ENCODE measurements at places on chromosomes 7 and 10.

DNA sequence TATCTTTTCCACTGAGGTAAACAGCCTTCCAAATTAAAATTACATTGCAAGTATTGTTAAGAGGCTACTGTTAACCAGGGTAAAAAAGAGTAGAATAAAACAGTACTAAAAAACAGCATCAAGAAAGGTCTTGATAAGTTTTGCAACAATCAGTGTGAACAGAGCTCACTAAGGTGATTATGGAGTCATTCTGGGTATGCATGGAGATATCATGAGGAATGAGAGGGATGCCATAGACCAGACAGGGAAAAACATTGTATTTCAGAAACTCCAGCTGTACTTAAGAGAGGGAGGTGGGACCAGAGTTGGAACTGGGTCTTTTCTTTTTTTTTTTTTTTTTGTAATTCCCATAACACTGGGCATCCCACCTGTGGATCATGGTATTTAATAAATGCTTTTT lies 549.6 kb downstream of the INHBA start:
- DNase-seq: no peak

DNA sequence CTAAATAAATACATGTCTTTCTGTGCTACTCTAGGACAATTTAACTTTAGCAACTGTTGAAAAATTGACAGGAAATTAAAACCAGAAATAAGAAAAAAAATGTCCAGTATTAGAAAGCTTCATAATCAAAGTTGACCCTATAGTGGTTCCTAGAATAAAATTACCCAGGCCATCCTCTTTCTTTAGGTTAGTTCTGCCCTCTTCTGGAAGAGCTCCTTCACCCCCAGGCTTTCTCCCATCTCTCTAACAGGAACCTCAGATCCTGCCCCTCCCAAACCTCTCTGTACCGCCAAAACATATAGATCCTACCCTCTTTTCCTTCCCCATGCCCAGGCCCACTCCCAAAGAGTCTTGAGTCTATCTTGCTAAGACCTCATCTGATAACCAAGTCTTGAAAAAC lies 159.4 kb upstream of the CDK1 start:
- no peak for DNase-seq

GRCh38 chr7:80184693-80185092 lies 50.1 kb downstream of the GNAI1 start:
- DNase-seq: no peak

GRCh38 chr10:71468363-71469094 lies 71.8 kb downstream of the CDH23 start:
- no peak for DNase-seq

GRCh38 chr10:74055383-74056049 lies 57.6 kb downstream of the VCL start:
- DNase-seq: no peak

DNA sequence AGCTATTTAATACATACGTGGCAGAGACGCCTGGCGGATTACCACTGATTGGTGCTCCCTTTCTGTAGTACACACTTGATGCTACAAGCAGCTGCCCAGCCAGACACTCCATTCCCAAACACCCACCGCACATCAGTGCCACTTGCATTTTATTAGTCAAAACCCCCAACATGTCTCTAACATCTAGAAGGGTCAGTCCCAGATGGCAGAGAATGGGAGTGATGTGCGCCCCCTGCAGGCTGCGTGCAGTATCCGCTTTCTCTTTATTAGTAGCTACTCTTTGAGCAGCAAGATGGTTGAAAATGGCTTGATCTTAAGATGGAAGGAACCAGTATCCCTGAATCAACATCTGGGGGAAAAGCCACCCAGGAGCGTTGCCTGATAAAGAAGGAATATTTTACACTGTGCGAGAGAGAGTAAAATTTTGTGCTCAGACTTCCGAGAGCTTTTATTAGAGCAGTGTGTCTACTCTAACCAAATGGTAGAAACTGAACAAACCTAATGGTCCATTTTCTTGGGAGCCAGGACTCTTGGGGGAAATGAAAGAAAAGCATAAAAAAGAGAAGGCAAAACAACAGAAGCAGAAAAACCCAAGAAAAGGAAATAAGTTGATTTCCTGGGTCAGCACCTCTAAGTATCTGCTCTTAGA lies 78.3 kb downstream of the ST8SIA6 start:
- DNase-seq: no peak

DNA sequence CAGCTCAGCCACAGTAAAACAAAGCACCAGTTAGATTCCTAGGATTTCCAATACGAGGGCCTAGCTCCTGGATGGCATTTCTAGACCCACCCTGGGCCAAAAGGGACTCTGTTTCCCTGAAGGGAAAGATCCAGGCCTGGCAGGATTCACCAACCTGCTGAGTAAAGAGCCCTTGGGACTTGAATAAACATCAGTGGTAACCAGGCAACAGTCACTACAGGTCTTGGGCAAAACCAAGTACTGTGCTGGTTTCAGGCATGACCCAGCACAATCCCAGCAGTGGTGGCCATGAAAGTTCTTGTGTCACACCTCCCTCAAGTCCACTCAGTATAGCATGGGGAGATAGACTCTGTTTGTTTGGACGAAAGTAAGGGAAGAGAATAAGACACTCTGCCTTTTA lies 31.0 kb upstream of the STARD3NL start:
- no peak for DNase-seq

GRCh38 chr10:60868946-60869345 lies 75.0 kb downstream of the RHOBTB1 start:
- DNase-seq: no peak

DNA sequence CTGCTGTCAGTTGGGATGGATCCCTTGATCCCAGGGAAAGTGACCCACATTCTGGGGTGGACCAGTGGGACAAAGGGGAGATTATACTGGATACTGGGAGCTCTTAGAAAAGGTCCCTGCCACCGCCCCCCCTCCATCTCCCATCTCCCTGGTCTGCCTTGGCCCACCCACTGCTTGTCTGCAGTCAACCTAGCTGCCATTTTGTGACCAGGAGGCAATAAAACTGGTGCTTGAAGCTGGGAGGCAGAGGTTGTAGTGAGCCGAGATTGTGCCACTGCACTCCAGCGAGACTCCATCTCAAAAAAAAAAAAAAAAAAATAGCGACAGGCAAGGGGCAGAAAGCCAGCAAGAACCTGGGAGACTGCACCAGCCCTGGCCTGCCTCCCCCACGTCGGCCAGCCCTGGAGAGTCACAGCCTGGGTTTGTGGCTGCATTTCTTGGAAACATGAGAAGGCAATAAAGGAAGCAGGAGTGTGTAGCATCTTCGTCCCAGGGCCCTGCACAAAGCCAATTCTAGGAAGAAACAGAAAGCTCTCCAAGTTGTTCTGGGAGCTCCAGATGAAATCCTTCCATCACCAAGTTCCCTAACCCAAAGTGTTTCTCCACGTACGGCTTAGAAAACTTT lies 4.7 kb upstream of the ARPC1B start:
- DNase-seq: no peak

DNA sequence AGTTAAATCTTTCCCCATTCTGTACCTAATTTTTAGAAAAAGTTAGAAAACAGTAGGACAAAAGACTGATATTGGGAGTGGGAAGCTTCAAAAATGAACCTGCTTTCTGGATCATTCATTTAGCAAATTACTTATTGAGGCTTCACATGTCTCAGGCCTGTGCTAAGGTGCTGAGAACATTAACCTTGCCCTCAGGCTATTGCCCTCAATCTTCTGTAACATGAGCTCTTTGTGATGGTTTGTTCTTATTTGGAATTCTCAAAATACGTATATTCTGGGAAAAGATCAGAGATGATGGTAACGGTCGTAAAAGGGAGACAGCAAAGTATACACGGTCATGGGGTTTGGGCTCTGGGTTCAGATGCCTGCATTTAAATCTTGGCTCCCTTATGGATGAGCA lies 39.5 kb upstream of the PRKG1 start:
- DNase-seq: no peak

DNA sequence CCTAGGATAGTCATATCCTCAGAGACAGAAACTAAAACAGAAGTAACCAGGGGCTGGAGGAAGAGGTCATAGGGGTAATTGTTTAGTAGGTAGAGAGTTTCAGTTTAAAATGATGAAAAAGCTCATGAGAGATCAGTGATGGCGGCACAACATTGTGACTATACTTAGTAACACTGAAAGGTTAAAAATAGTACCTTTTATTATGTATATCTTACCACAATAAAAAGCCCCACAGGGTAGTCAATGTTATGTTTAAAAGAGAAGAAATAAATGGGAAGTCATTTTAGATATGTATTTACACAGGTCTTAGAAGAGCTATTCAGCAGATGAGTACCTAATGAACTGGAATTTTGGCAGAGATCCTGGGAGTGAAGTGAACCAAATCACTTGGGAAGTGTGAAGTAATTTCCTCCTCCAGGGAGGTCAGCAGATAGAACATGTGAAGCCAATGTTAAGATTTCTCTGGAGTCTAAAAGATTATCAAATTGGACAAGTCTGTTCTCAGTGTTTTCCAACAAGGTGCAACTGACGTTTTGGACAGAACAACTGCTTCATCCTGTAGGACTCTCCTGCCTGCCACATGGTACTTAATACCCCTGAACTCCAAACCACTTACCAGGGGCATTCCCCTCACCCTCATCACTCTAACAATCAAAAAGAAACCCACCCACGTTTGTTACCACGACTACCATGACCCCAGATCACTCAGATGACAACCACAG lies 6.4 kb downstream of the CDCA7L start:
- no peak for DNase-seq

- DNase-seq: no peak
Measured at GRCh38 chr10:88118729-88119128, 255.3 kb downstream of the PTEN start.

GRCh38 chr10:132783165-132783939 lies 2.6 kb downstream of the NKX6-2 start:
- DNase-seq: no peak

- no peak for DNase-seq
Measured at GRCh38 chr7:47069385-47070076, 512.4 kb downstream of the TNS3 start.

DNA sequence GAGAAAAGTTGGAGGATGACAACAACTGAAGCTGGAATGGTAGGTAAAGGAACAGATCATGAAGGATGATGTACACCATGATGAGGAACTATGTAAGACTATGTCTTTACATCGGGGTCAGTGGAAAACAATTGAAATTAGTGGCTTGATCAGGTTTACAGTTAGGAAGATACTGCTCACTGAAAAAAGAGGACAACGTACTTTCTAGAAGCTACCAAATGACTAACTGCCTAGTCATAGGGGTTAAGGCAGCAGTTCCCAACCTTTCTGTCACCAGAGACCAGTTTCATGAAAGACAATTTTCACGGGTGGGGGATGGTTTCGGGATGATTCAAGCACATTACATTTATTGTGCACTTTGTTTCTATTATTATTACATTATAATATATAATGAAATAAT lies 91.6 kb upstream of the ANKRD1 start:
- no peak for DNase-seq

DNA sequence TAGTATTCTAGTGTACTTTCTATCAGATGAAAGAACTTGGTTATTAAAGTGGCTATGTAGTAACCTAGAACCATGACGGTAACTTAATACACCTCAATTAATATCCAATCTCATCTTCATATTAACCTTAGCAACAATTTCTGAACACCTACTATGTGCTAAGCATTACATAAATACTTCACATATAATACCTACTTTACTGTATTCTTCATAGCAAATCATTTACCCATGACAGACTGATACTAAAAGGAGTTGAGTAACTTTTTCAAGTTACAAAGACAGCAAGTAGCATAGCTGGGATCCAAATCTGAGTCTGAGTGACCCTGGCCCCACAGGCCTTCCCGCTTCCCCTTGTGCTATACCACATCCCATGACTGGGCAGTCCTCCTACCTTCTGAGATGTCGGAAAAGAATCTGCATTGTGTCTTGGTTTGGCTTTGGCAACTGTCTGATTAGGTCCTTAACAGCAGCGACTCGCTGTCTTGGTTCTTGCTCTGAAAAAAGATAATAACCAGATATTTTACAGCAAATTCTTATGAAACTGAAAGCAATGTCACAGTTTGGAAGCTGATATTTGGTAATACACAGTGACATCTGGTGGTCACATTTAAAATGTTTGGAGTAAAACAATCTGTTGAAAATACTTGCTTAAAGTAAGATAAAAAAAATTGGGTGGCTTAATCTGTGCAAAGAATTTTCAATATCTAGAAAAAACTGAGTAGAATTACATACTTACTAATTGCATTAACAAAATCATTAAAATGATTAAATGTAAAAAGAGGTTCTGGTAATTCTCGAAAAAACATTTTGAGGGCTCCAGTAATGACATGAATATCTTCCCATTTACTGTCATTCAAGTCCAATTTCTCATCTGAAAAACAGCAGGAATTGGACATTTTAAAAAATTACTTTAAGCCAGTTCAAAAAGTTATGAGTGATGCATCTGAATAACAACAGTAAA lies 120.1 kb downstream of the ARHGAP12 start:
- no peak for DNase-seq

- DNase-seq: no peak
Measured at GRCh38 chr10:48332166-48332870, 25.8 kb downstream of the MAPK8 start.

GRCh38 chr7:151167197-151167961 lies at the start of gene GBX1:
GBX1 (minus strand) TSS chr7:151167694; CDS start chr7:151167548, 146 bp downstream.
- DNase-seq: no peak

GRCh38 chr7:30178748-30179436 lies 44.1 kb downstream of the MTURN start:
- DNase-seq: no peak

DNA sequence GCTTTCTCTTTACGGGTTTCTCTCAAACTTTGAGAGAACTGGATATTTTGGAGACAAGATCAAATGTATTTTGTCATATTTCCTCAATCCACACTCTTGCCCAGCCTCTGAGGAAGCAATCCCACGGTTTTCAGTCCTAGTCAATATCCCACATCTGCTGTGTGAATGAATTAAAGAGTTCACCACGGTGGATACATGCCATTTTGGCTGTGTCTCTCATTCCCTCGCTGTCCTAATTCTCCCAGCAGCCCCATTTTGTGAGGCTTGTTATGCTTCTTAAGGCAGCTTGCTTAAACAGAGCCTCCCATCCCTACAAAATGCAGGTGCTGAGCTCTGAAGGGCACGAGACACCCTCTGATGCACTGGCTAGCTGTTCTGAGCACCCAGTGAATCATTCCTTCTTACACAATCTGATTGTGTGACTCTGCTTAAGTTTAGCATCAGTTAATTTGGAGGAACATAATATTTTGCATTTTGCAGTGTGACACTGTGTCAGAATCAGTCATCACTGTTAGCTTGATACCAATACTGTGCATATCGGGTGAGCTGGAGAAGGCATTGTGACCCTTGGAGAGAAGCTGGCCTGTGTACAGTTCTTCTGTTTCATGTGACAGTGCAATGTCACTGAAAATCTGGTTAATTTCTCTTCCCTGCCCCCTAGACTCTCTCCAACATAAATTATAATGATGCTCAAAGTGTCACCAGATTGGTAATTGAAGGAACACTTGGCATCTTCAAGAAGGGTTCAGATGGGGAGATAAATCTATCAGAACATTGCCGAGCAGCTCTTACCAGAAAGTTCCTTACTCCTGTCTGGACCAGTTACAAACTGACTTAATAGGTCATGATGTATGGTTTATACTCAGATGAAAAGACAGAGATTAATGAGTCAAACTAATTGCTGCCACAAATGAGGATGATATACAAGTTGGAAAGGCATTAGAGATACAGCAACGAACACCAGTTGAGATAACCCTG lies 103.7 kb upstream of the AOAH start:
- no peak for DNase-seq

All from ascending aorta (tissue), 2 donors.